Epithelial cell of proximal tubule (primary cell): ENCODE measurements at places on chromosomes 5 and 9. TPM values are rescaled to one million over a fixed set of nuclear protein-coding genes. Genes with fewer than 3 reads are reported as not detected.

SAPCD2 gene
- 25.6 and 51.3 TPM in 2 replicates for total RNA-seq

ZMYND19 gene
- 30.4 and 45.0 TPM in 2 replicates for total RNA-seq

MTX3 gene
- 6.2 and 7.3 TPM in 2 replicates for total RNA-seq

SPATA31C1 gene
- 0.14 TPM in 1 of 2 replicates, not detected in the other for total RNA-seq

PIP5K1B gene
- total RNA-seq = not detected in 2 replicates

NRG2 gene
- 0.43 and 1.5 TPM in 2 replicates for total RNA-seq

- no peak for DNase-seq
These were observed 69.9 kb upstream of the NAA35 start for GRCh38 chr9:85871008-85871407.

GRCh38 chr5:159601216-159601615 is 270.9 kb upstream of the IL12B start:
- DNase-seq = no peak

- DNase-seq = no peak
These were observed 447.1 kb upstream of the CDH10 start for GRCh38 chr5:25091921-25092320.

GRCh38 chr9:117412841-117413240 is 2.0 kb downstream of the ASTN2 start:
- DNase-seq = no peak

- DNase-seq = no peak
These were observed 460.8 kb downstream of the ENC1 start for GRCh38 chr5:74179701-74180100.

GRCh38 chr5:176447591-176447977 is 601 bp upstream of the FAF2 start:
- DNase-seq = no peak

DNA sequence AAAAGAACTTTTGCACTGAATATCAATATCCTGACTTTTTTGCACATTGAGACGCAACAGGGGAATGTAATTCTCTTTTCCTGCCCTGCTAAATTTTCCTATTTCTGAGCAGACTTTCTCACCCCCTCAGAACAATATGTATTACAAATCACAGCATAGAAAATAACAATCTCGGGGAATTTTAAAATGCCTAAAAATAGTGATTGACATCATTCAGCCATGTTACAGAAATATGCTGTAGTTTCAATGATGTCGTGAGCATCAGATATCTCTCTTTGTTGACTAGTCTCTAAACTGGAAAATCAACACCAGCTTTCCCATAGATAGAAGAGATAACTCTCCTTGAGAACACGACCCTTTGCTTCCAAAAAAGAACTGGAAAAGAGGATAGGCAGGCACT is 166.7 kb downstream of the ZDHHC21 start:
- DNase-seq = no peak

- DNase-seq = no peak
These were observed 90.1 kb downstream of the GOLPH3 start for GRCh38 chr5:32083981-32084430.

DNA sequence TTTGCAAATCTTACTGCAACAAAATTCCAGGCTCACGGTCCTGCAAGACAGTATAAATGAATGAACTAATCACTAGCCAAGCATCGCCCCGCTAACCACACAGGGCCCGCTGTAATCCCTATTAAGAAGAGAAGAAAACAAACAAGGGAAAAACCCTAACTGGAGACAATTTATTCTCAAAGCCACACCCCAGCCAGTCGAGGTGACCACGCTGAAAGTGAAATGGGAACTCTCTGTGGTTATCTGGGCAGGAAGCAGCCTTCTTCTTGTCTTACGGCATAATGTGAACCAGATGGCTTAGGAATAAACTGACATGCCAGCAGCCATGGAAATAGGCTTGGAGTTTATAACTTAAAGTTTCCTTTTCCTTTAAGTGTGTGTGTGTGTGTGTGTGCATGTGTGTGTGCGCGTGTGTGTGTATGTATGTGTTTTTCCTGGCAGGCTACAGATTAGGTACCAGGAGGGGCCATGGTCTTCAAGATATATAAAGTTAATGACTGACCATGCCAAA is 120.2 kb downstream of the SEMA6A start:
- no peak for DNase-seq

DNA sequence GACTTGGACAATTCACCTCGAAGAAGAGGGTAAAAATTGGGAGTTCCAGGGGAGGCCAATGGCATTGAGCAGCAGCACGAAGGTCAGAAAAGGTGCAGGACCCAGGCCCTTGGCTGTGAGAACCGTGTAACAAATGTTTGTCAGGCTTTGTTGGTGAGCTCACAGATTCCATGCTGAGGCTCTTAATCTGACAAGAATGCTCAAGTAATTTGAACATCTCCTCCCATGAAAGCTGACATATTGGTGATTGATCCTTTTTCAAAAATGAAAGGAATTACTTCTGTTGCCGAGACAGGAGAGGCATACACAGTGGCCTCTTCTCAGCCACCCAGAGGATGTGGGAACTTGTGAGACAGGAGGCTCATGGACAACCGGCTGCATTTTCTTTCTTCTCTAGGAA is 11.6 kb downstream of the RAI14 start:
- DNase-seq = no peak

DNA sequence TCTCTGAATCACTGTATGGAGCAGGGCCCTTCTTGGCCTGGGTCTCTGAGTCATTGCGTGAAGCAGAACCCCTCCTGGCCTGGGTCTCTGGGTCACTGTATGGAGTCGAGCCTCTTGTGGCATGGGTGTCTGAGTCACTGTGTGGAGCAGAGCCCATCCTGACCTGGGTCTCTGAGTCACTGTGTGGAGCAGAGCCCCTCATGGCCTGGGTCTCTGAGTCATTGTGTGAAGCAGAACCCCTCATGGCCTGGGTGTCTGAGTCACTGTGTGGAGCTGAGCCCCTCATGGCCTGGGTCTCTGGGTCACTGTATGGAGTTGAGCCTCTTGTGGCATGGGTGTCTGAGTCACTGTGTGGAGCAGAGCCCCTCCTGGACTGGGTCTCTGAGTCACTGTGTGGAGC is 94.0 kb upstream of the RAPGEF1 start:
- no peak for DNase-seq
